ENCODE measurements at places on chromosomes 6 and 20. TPM values are rescaled to one million over a fixed set of nuclear protein-coding genes. Genes with fewer than 3 reads are reported as not detected.

TRIM40 gene
- not detected for total RNA-seq

GRCh38 chr6:126824226-126824625, 294.2 kb upstream of the RSPO3 start:
- DNase-seq, result no peak
- H3K27ac ChIP-seq, result no peak overlapping the region
- H3K4me1 ChIP-seq, result no peaks in the 10 kb centered on the region
- H3K4me3 ChIP-seq, result no peak overlapping the region
- H3K36me3 ChIP-seq, result no peaks in the 10 kb centered on the region

- H3K4me1 ChIP-seq, result peaks cover 42% of the 10 kb centered on the region
- no peak overlapping the region for H3K4me3 ChIP-seq
- no peak overlapping the region for H3K27ac ChIP-seq
These were observed 5.6 kb downstream of the TP53RK start for GRCh38 chr20:46683668-46683938.

TRIM31 gene
- not detected for total RNA-seq

ZSCAN16 gene
- 4.0 TPM for total RNA-seq
